ENCODE measurements at places on chromosomes 1 and 21. TPM values are rescaled to one million over a fixed set of nuclear protein-coding genes. Genes with fewer than 3 reads are reported as not detected.

Gene CFHR1
- not detected for total RNA-seq

Gene HES5
- total RNA-seq = not detected

Gene CASQ2
- total RNA-seq = not detected

Gene FOXO6
- total RNA-seq = not detected

- DNase-seq = no peak
These were observed 21.8 kb downstream of the GPR157 start for GRCh38 chr1:9107136-9107535.

GRCh38 chr1:11725616-11726015 is 10.3 kb upstream of the AGTRAP start:
- DNase-seq = no peak

DNA sequence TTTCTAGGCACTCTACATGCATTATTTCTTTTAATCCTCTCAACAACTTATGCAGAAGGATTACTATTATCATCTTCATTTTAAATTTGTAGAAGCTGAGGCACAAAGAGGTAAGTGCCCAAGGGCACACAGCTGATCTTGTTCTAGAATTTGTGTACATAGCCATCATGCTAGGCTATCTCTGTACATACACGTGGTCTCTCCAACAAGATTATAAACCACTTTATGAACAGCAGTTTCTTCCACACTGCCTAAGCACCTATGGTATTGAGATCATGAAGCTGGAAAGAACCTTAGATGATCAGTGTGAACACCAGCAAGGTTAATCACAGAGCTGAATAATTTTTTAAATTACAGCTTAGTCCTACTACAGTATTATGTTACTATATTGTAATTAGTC is 28.9 kb downstream of the UCHL5 start:
- DNase-seq = no peak

Data from glomerular endothelial cell (primary cell).